Mesangial cell (primary cell): ENCODE measurements at places on chromosomes 16 and 17. TPM values are rescaled to one million over a fixed set of nuclear protein-coding genes. Genes with fewer than 3 reads are reported as not detected.

CNTD1 gene
- not detected in 2 replicates for total RNA-seq

ALDH3A1 gene
- 0.33 TPM in 1 of 2 replicates, not detected in the other for total RNA-seq

PPP1R1B gene
- total RNA-seq, result 0.13 TPM in 1 of 2 replicates, not detected in the other

TBC1D3C gene
- 2.7 TPM in 1 of 2 replicates, not detected in the other for total RNA-seq

UTS2R gene
- not detected in 2 replicates for total RNA-seq
